ENCODE measurements at places on chromosomes 3 and 15.

GRCh38 chr15:38238311-38238710, 14.3 kb upstream of the SPRED1 start:
- no peak for DNase-seq

DNA sequence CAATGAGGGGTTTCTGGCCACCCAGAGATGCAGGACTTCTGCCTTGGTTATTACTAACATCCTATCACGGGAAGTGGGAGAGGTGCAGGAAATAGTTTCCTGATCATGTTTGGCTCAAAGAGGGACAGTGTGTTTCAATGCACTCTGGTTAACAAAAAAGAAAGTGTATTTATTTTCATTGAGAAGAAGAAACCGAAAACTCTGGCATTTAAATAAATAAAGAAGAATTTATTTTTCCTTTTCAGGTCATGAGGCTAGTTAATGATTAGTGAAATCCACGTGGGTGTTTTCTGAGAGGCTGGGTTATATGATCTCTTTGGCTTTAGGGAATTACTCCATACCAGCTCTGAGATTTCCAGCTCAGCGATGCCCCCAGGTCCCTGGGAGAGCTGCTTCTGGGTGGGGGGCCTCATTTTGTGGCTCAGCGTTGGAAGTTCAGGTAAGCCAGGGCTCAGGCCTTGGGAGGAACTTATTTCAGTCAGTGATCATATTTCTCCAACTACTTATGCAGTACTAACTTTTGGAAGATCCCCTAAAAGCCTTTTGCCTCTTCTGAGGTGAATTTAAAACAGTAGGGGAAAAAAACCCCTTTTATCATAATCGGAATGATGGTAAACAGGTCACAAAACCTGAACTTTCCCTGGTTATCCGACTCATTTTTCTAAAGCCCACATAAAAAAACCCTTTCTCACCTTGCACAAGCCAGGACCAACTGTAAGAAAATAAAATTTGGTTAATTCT, at the start of gene PLA1A:
Gene PLA1A, plus strand, starts transcription at position 338 of the 741 bp plus-strand sequence. Its CDS starts 29 bp downstream, at position 367.
- DNase-seq, result no peak

- no peak for DNase-seq
Measured at GRCh38 chr3:1272546-1273265, 179.9 kb downstream of the CNTN6 start.

DNA sequence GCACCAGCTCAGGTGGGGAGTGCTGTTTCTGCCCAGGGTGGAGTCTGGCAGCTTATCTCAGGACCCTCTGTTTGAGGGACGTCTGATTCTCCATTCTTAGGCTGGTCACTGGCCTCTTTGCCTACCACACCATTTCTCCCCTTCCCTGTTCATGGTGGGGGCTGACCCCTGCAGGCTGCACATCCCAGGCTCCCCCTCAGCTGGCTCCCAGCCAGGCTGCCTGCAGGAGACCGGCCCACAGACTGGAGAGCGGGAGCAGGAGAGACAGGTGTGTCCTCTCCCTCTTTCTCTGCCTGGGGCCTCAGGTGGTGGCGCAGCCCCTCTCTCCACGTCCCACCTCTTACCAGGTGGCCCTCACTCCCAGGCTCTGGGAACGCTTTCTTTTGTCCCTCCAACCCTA, 60.8 kb downstream of the RAB11A start:
- no peak for DNase-seq

DNA sequence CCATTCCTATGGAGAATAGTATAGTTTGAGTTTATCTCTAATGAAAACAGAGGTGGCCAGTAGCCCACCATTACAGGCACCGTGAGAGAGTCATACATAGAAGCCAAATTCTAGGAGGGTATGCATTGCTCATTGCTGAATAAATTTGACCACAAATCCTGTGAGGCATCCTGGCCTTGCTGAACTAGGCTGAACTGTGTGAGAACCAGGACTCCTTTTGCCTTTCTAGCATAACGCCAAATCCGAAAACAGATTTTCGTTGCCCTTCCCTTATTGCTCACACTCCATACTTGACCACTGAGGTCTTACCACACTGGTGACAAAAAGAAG, 50.4 kb downstream of the SLC2A2 start:
- no peak for DNase-seq

DNA sequence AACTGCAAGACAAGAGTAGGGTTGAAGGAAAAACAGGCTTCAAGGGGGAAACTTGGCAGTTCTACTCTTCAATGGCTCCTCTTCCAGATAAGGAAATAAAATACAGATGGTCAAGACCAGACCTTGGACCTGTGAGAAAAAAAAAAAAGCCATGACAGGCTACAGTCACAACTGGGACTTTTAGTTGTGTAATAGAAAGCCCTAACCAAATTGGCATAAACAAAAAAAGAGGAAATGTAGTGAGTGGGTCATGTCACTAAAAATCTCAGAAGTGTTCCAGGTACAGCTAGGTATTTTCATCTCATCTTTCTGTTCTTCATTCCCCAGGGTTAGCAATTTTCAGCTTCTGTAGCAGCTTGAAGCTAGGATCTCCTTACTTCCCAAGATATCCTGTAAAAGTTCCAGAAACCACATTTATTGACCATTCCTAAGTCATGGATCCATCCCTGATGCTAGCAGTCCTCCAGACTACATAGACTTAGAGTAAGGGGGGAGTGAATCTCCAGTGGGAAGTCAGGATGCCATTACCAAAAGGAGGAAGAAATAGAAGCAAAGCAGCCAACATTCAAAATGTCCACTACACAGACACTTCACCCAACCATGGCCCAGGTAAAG, 61.0 kb upstream of the CSTA start:
- DNase-seq, result no peak

DNA sequence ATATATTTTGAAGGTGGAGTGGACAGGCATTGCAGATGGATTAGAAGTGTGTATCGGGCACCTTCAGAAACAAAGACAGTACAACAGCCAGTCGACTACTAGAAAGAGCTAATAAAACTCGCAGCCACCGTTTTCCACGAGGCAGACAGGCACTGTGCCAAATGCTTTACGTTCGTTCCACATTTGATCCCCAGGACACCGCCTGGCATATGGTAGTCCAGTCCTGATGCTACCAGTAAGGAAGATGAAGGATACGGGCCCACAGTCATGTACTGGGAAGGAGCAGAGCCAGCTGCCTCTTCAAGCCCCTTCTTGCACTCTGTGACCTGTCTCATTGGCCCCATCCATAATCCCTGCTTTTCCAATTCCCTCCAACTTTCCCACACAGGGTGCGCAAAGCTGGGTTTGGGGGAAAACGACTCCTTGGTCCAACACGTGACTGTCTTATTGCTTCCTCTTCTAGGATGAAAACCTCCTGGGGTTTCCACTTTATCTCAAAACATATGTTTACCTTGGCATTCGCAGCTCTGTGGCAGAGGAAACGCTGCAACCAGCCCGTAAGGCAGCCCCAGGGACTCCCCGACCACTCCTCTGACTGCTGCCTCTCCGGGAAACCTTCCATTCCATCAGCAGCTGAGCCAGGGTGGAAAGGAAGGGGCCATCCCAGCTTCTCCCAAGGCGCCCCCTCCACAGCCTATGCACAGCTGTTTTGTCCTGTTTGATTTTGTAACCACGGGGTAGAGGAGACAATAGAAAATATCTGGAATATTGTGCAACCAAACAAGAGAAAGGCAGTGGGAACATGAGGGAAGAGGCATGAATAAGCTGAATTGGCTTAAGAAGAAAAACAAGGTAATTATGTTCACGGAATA, 107.4 kb downstream of the ADAMTS17 start:
- DNase-seq, result no peak

DNA sequence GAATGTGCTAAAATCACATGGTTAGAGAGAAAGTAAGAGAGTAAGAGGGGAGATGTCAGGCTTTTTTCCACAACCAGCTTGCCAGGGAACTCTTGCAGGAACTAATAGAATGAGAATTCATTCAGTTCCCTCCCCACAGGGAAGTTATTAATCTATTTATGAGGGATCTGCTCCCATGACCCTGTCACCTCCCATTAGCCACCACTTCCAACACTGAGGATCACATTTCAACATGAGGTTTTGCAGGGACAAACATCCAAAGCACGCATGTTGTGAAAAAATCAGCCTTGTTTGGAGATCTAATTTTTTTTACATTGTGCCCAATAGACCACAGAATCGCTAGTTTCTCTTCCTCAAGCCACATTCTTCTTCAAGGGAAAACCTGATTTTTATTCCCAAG, 904.0 kb downstream of the TBL1XR1 start:
- DNase-seq, result no peak

GRCh38 chr3:178479446-178479845, 56.8 kb upstream of the KCNMB2 start:
- DNase-seq, result no peak

GRCh38 chr15:63967616-63968015, 78.7 kb downstream of the DAPK2 start:
- DNase-seq, result no peak

GRCh38 chr15:77537006-77537405, 95.7 kb downstream of the LINGO1 start:
- DNase-seq, result no peak

GRCh38 chr3:66485291-66485968, 15.4 kb downstream of the LRIG1 start:
- DNase-seq, result no peak

GRCh38 chr3:5187920-5188418, 462 bp downstream of the EDEM1 start:
- no peak for DNase-seq

- DNase-seq, result no peak
Measured at GRCh38 chr3:32257042-32257441, 18.6 kb downstream of the CMTM8 start.

DNA sequence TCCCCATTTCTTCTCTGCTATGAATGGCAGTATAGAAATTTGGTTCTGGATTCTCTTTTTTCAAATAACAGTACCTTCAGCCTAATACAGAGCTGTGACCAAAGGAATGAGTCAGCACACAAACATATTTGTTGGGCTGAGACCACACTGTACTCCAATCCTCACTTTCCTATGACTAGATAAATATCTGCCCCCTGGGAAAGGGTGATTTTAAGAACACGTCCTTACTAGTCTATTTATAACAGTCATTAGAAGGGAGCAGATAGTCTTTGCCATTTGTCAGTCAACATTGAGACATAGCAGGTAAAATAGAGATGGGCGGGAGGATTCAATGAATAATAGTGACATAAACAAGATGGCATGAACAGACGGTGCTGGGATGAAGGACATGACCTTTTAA, 461.3 kb downstream of the MCTP2 start:
- DNase-seq, result no peak

Data from cortex of kidney (tissue), 1 donor.